ENCODE measurements at places on chromosomes 1 and 21. TPM values are rescaled to one million over a fixed set of nuclear protein-coding genes. Genes with fewer than 3 reads are reported as not detected.

RNU1-4 gene
- total RNA-seq: 6,201 TPM

KCNE2 gene
- 0.45 TPM for total RNA-seq

APCS gene
- not detected for total RNA-seq

AVPR1B gene
- total RNA-seq: not detected

DNA sequence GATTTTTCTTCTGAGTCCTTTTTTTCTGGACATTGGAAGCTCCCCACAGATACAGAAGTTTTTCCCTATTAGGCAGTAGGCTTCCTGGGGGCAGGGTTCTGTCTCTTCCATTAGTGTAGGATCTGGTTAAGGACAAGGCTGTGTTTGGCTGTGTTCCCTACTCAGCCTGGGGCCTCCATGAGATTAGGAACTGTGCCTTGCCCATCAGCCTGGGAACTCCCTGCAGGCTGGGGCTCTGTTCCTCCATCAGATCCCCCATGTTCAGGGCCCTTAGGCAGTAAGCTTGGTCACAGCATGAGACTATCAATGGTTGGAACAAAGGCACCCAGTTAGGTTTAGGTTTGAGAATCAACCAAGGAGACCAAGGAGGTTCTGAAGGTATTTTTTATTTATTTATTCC is 22.7 kb downstream of the NAV1 start:
- DNase-seq: no peak

- DNase-seq: no peak
These were observed 1640.2 kb upstream of the PRMT6 start for GRCh38 chr1:105416261-105416660.

GRCh38 chr1:8879922-8880676 is 1.6 kb upstream of the ENO1 start:
- DNase-seq: peak; percentile 76

DNA sequence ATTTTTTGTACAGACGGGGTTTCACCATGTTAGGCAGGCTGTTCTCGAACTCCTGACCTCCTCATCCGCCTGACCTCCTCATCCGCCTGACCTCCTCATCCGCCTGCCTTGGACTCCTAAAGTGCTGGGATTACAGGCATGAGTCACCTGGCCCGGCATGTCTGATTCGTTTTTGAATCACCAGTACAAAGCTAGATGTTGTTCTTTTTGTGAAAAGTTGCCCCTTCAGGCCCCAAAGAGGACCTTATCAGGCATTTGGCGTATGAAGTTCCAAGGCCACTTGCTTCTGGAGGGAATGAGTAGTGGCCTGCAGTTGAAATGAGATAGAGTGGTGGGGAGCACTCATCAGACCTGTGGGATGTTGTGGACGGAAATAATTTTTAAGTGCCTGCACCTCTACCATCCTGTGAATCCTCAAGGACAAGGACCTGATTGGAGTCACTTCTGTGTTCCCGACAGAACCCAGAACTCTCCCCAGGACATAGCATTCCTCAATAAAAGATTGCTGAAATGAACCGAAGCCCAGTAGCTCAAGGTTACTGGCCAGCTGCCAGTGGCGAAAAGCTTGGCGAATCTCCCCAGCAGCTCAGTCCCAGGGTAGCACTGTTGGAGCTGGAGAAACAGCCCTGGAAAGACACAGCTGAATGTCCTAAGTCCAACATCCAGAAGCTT is 50.1 kb downstream of the NDUFS5 start:
- peak; percentile 97 for DNase-seq

DNA sequence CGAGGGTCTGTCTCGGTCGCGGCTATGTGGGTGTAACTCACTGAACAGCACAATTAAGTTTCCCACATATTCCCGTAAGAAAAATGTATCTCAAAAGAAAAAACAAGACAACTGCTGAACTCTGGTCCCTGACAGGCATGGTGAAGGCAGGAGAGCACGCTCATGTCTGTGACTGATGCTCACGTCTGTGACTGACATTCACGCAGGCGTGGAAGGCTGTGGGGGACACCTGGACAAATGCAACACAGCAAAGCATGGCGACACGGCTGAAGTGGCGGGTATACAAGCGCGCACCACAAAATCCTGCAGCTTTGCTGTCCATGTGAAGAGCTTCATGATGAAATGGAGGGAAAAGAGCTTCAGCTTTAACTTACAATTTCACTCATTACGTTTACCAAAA is 6.0 kb downstream of the PTTG1IP start:
- DNase-seq: no peak

- no peak for DNase-seq
These were observed at the start of gene GABRD for GRCh38 chr1:2019172-2019543. Gene GABRD, plus strand, starts transcription at chr1:2019345. Its CDS starts 79 bp downstream, at chr1:2019424.

DNA sequence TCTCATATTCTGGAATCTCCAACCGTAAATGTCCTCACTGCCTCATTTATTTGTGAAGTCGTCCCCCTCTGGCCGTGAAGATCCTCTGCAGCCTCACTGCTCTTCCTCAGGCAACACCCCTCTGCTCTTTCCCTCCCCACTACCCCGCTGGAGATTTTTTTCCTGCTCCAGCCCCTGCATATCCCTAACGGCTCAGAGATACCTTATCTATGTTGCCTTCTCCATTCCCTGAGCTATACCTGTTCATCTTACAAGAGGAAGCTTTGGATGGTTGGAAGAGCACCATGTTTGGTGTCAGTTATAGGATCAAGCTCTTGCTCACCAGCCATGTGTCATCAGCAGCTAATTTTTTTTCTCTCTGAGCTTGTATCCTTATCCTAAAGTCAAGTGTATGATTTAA is 26.4 kb downstream of the LRRC8B start:
- DNase-seq: no peak

- DNase-seq: no peak
These were observed 26.9 kb downstream of the PTGS2 start for GRCh38 chr1:186653312-186653711.

DNA sequence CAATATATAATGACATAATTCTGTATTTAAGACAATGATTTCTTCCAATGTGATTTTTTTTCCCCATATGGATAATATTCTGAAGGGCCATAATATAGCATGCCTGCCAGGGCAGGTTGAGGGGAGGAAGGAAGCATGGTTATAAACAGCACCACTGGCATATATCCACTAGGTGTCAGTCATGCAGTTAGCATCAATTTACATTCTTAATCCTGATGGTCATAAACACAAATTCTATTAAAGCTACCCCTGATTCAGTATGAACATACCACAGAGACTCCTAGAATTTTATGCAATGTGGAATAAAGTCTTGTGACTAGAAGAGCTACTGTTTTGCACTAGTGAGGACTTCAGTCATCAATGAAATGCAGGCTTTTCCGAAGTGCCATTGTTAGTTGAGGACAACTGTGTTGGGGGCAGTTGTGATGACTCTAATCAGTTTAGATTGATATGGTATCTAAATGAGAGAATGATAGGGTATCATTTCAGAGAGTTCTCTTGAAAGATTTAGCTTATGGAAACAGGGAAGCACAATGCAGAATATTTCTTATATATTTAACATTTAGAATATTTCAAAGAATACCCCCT is 342.7 kb upstream of the NR5A2 start:
- no peak for DNase-seq

GRCh38 chr1:205812878-205813754 is at the start of gene SLC41A1:
Gene SLC41A1, minus strand, starts transcription at chr1:205813198. Its CDS starts 2,757 bp downstream, at chr1:205810441.
- DNase-seq: peak; percentile 93

- no peak for DNase-seq
These were observed 24.4 kb upstream of the BCAR3 start for GRCh38 chr1:93705892-93706500.

GRCh38 chr21:30257773-30258172 is 25.0 kb downstream of the KRTAP24-1 start:
- DNase-seq: no peak
